ENCODE measurements at places on chromosomes 3 and 15. TPM values are rescaled to one million over a fixed set of nuclear protein-coding genes. Genes with fewer than 3 reads are reported as not detected.

DNA sequence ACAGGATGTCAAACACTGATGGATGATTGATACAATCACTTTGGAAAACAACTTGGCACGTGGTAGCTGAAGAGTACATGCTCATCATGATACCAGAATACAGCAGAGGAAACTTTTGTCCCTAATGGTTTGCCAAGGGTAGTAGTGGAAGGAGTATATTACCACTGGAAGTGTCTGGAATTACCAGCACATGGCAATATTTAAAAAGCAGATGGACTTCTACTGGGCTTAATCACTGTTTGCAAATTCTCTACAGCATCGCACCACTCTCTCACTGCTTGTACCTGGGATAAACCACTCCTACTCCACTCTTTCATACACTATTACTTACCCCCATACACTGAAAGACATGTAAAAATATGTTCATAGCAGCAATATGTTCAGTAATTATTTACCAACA is 19.6 kb upstream of the GP5 start:
- no peak for DNase-seq

DNA sequence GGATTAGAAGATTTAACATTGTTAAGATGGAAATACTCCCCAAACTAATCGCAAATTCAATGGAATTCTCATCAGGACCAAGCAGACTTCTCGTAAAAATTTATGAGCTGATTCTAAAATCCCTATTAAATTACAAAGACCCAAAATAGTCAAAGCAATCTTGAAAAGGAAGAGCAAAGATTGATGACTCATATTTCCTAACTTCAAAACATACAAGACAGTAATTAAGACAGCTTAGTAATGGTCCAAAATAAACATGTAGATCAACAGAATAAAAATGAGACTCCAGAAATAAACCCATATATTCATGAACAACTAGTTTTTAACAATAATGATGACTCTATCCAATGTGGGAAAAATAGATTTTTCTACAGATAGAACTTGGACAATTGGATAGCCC is 148.7 kb downstream of the SI start:
- no peak for DNase-seq

DNA sequence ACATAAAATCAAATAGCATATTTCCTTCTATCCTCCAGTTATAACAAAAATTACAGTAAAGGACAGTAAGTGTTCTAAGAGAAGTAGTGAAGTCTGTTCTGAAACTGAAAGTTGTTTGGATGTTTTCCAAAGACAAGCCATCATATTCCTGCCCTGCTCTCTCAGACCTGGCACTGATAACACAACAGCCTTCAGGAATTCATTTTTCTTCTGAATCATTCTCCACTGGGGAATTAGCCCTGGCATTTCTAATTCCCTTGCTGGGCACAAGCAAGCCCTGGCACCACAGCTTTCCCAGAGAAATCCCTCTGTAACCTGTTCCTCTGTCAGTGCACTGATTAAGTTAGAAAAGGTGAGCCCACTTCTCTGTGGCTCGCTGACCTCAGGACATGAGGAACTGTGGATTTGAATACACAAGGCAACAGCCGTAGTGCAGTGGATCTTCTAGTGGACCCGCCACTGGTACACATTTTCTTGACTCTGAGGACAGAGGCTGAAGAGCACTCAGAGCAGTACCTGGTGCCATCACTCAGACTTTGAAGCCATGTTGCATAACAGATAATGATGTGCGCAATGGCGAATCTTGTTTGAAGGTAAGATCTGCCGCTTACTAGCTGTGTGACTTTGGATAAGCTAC is 61.6 kb downstream of the WWTR1 start:
- no peak for DNase-seq

DNA sequence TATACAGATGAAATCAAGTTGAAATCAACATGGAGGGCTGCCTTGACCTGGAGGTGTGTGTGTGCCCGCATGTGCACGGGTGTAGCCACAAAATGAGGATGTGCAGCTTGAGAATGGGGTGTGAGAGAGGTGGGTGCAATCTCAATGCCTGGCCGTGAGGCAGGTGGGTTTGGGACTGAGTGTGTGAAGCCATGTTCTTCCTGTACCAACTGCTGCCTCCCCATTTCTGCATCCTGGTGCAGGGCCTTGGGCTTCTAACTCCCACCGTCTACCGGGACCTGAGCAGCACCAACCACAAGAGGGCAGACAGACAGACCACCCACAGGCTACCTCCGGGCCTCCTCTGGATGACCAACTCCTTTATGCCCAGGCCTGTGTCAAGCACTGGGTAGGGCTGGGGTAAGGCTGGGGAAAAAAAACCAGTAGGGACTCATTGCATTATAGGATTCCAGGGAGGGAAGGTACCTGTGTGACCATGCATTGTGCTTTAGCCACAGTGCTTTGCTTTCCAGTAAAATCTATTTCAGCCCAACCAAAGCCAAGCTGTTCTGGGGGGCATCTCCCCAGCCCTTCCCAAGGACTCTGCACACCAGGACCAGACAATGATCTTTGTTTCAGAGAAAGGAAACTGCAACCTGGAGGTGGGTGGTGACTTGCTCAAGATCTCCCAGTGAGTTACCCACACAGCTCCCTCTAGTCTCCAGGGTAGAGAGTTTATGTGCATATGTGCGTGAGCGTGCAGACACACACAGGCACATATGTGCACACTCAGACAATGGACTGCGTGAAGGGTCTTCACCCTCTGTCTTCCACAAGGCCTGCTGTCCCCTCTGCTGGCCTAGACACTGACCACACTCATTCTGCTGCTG is 162.2 kb upstream of the TLE3 start:
- peak; percentile 51 for DNase-seq

DNA sequence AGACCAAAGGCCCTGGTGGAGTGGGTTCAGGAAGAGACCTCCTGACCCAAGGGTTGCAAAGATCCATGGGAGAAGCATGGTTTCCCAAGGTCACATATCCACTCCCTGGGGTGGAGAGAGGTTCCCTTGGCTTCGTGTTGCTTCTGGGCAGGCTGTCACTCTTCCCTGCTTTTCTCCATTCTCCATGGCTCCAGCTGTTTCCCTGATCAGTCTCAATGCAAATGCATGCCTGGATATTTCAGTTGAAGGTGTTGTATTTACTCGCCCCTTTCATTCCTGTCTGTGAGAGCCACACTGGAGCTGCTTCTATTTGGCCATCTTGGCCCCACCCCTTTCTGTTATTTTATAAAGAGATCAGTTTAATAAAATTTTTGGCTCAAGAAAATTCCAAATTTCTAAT is 95.0 kb upstream of the PLSCR4 start:
- DNase-seq, result no peak

DNA sequence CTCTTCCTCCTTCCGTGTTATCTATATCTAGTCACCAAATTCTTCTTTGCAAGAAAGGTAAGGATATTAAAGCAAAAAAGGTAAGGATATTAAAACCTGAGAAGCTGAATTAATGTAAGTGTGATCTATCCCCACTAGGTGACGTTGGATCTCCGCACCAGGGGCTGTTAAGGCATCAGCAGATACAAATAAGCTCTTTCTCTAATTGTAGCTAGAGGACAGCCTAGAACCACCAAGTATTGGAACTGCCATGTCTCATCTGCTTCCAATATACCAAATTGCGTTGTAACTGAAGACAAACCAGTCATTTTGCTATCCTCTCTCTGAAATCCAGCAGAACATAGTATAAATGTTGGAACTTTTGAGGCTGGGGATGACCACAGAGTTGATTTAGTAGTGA is 471.2 kb upstream of the TGFBR2 start:
- DNase-seq, result peak; percentile 22

- peak; percentile 92 for DNase-seq
These were observed 67.6 kb downstream of the FNDC3B start for GRCh38 chr3:172106989-172107388.

DNA sequence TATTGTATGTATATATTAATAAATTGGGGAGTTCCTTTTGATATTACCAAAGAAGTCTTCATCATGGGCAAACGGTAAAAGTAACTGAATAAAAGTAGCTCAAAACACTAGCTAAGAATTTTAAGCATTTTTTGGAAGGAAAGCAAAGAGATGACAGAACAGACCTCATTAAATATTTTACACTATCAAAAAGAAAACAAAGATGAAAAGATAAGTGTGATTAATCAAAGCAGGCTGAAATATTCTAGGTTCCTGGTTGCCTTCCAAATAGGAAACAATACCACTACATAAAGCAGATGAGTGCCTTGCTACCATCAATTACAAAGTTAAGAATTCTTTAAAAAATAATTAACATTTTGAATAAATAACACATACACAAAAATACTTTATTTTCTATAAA is 3.6 kb downstream of the NKIRAS1 start:
- no peak for DNase-seq

The UACA gene
- not detected for total RNA-seq
